ENCODE measurements at places on chromosomes 1 and 21. TPM values are rescaled to one million over a fixed set of nuclear protein-coding genes. Genes with fewer than 3 reads are reported as not detected.

DNA sequence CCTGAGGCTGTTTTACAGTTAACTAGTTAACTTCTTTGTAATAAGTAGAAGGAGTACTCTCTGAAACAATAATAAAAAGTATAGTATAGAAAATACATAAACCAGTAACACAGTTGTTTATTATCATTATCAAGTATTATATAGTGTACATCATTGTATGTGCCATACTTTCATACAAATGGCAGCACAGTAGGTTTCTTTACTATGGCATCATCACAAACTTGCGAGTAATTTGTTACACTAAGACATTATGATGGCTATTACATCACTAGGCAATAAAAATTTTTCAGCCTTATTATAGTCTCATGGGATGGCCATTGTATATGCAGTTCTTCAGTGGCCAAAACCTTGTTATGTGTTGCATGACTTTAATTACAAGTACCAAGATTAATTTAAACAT is 1376.5 kb upstream of the ADGRL2 start:
- H3K27ac ChIP-seq = no peak overlapping the region
- no peaks in the 10 kb centered on the region for H3K36me3 ChIP-seq
- DNase-seq = no peak
- H3K4me1 ChIP-seq = no peaks in the 10 kb centered on the region
- H3K4me3 ChIP-seq = no peak overlapping the region

The MNDA gene
- not detected for total RNA-seq

The HORMAD1 gene
- total RNA-seq = not detected

- peaks cover 6% of the 10 kb centered on the region for H3K4me1 ChIP-seq
- H3K27ac ChIP-seq = no peak overlapping the region
- H3K4me3 ChIP-seq = no peak overlapping the region
- H3K27me3 ChIP-seq = peaks cover 14% of the 10 kb centered on the region
These were observed 16.1 kb downstream of the CNR2 start for GRCh38 chr1:23897083-23897482.

- H3K36me3 ChIP-seq = no peaks in the 10 kb centered on the region
- peaks cover 10% of the 10 kb centered on the region for H3K4me1 ChIP-seq
- H3K27ac ChIP-seq = peak overlapping the region; percentile 68
- peaks cover 2% of the 10 kb centered on the region for H3K27me3 ChIP-seq
- no peak for DNase-seq
These were observed 229.2 kb downstream of the RHOU start for GRCh38 chr1:228964178-228965089.

DNA sequence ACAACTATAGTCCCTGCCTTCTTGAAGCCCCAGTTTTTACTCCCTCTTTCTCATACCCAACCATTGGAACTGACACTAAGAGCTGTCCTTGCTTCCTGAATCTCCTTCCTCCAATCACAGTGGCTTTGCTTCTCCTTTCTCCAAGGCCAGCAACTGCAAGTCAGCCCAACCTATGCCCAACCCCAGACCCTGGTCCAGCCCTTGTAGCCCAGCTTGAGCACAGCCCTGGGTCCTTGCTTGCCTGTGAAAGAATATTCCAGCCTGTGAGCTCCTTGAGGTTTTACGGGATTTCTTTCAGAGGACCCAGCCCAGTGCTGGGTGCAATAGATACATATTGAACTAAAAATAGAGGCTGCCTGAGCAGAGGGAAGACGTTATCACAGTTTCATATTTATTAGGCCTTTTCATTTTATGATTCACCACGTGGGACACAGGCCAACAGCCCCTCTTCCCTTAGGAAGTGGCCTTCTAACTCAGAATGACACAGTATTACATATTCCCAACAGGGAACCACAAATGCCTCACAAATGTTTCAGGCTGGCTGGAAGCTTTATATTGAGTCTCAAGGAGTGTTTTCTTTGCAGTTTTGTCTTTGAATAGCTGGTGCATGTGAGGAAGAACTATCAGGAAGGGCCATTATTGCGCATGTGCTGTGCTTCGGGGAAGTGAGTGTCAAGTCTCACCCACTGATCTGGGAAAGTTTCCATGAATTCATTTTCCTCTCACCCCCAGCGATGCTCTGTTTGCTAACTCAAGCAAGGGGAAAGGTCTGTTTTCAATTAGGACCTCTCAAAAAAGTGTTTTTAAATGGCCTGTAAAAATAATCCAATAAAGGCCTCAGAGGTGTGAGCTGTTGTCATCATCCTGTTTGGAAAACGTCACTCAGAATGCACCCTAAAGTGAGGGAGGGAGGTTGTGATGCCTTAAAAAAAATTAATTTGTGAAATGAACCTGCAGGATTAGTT is 92.3 kb upstream of the NFIA start:
- H3K4me1 ChIP-seq = peaks cover 12% of the 10 kb centered on the region
- DNase-seq = no peak
- H3K27me3 ChIP-seq = peaks cover 3% of the 10 kb centered on the region
- H3K27ac ChIP-seq = no peak overlapping the region

The MAB21L3 gene
- 0.18 TPM for total RNA-seq

The BMP8A gene
- total RNA-seq = not detected

The INSRR gene
- not detected for total RNA-seq

GRCh38 chr1:50329332-50329932 is 93.8 kb downstream of the DMRTA2 start:
- peaks cover 46% of the 10 kb centered on the region for H3K4me1 ChIP-seq
- DNase-seq = no peak
- H3K36me3 ChIP-seq = no peaks in the 10 kb centered on the region
- peak overlapping the region; percentile 2 for H3K27ac ChIP-seq
- H3K27me3 ChIP-seq = peaks cover 4% of the 10 kb centered on the region

- no peak overlapping the region for H3K4me3 ChIP-seq
- peaks cover 14% of the 10 kb centered on the region for H3K4me1 ChIP-seq
- no peak for DNase-seq
- peaks cover 4% of the 10 kb centered on the region for H3K36me3 ChIP-seq
These were observed 96.2 kb downstream of the GALNT2 start for GRCh38 chr1:230163205-230163604.

DNA sequence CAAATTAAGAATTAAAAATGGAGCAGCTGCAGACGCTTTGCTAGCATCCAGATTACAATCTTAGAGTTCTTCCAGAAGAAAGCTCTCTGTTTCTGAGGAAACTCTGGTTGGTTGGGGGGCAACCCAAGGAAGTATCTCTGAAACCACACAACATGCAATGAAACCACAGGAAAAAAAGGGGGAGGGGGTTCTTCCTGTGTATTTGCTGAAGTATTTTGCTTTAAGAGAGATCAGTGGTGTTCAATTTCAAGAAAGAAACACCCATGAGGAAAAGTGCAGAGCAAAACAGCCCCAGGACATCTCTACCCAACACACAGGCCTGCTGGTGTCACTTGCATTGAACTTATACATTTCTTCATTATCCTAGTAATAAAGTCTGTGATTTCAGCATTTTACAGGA is 19.7 kb upstream of the TIAM1 start:
- DNase-seq = peak; percentile 14
- H3K4me3 ChIP-seq = peak overlapping the region; percentile 10
- H3K4me1 ChIP-seq = peaks cover 41% of the 10 kb centered on the region
- peak overlapping the region; percentile 84 for H3K27ac ChIP-seq

DNA sequence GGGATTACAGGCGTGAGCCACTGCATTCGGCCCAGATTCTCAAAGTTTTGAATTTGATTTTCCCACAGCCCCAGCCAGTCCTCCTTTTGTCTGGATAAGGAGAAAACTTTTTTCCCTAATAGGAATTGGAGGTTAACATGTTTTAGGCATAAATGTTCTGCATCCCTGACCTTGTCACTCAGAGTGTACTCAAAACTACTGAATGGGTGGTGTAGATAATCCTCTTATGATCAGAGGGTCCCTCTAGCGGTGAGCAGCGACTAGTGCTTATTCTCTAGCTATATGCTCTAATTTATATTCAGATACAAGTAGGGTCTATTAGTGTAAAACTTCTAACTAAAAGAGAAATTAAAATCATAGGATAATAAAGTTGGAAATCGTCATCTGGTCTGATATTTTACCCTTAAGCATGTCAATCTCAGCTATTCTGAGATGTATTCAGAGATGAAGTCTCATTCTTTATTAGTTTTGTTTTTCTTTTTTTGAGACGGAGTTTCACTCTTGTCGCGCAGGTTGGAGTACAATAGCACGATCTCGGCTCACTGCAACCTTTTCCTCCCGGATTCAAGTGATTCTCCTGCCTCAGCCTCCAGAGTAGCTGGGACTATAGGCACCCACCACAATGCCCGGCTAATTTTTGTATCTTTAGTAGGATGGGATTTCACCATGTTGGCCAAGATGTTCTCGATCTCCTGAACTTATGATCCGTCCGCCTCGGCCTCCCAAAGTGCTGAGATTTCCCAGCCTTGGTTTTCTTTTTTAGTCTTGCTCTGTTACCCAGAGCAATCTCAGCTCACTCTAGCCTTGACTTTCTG is 2.7 kb upstream of the PSMD4 start:
- peak overlapping the region; percentile 64 for H3K27ac ChIP-seq
- peaks cover 15% of the 10 kb centered on the region for H3K36me3 ChIP-seq
- peaks cover 10% of the 10 kb centered on the region for H3K4me1 ChIP-seq
- peaks cover 3% of the 10 kb centered on the region for H3K27me3 ChIP-seq

The WNT3A gene
- total RNA-seq = not detected

DNA sequence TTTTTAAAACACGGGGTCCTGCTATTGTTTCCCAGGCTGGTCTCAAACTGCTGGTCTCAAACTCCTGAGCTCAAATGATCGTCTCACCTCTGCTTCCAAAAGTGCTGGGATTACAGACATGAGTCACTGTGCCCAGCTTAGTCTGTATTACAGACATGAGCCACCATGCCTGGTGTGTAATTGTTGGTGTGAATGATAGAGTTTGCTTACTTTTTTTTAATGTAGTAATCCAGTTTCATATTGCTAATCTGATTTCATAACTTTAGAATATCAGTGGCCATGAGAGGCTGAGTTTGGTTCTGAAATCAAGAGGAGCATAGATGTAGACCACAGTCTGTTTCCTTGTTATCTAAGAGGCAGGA is 3.4 kb downstream of the EPB41 start:
- no peak for DNase-seq
- H3K4me1 ChIP-seq = peaks cover 12% of the 10 kb centered on the region
- no peak overlapping the region for H3K4me3 ChIP-seq
- H3K36me3 ChIP-seq = peaks cover 5% of the 10 kb centered on the region

GRCh38 chr1:161497961-161498360 is 7.3 kb upstream of the FCGR2A start:
- H3K36me3 ChIP-seq = no peaks in the 10 kb centered on the region
- DNase-seq = no peak
- no peak overlapping the region for H3K4me3 ChIP-seq
- H3K27me3 ChIP-seq = no peaks in the 10 kb centered on the region

Data from endothelial cell (in vitro differentiated cells).